T follicular helper cell (primary cell): ENCODE measurements at places on chromosomes 7 and 10.

- DNase-seq = no peak
These were observed 82.8 kb downstream of the GATA3 start for GRCh38 chr10:8137272-8137681.

- DNase-seq = no peak
These were observed 10.8 kb downstream of the BLVRA start for GRCh38 chr7:43769281-43769680.

DNA sequence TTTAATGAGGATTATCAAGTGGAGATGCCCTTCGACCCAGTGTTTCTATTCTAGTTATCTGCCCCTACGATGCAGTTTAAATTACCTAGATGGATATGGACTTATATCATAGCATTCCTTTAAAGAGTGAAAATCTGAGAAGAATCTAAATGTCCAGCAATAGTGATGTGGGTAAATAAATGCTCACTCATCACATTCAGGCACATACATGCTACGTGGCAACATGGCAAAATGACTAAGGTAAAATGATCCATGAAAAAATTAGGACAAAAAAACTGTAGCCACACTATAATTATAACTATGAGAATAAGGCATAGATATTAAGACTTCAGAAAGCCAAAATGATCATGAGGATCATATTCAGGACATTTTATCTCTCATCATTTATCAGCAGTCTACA, 82.4 kb upstream of the PDE1C start:
- DNase-seq = no peak

- no peak for DNase-seq
These were observed 119.2 kb upstream of the NPVF start for GRCh38 chr7:25347360-25348066.

DNA sequence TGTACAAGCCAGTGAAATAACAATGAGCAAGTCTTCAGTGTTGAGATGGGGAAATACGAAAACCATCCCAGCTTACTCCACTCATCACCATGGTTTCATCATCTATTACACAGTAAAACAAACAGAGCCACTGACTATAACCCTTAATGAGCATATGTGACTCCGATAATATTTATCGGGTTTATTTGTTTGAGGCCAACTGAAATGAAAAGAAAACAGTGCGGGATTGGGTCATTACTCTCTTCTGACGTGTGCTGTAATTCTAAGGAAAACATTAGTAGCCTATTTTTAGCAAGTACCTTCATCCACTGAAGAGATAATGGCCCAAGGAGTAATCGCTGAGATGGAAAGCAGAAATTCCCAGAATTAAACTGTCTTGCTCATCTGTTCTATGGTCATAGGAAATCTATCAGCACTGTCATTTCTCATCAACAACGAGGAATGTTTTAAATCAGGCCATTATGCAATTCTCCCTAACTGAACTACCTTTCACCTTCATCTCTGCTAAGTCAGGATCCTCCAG, 716.5 kb downstream of the INHBA start:
- DNase-seq = no peak

- DNase-seq = no peak
These were observed 101.1 kb upstream of the ZNF438 start for GRCh38 chr10:31132681-31133244.

DNA sequence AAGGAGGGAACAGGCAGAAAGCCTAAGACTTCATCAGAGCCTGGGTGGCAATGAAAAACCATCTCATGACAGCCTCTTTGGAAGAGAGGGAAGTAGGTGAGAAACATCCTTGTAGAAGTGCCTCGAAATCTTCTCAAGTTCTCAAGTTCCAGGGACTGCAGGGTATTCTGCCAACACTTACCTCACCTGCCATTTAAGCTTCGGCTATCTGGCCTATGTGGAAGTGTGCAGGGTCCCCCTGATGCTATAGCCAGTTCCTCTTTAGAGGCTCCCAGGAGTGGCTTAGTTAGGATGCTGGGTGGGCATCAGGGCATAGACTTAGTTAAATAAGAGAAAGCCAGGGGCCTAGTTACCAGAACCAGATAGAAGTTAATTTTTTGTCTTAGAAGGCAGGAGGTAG, 27.0 kb downstream of the ABCC2 start:
- DNase-seq = no peak

- no peak for DNase-seq
These were observed 141.3 kb downstream of the GRK5 start for GRCh38 chr10:119348516-119349240.

GRCh38 chr10:3867454-3868270, 82.7 kb upstream of the KLF6 start:
- no peak for DNase-seq
